ENCODE measurements at places on chromosomes 11 and 22.

DNA sequence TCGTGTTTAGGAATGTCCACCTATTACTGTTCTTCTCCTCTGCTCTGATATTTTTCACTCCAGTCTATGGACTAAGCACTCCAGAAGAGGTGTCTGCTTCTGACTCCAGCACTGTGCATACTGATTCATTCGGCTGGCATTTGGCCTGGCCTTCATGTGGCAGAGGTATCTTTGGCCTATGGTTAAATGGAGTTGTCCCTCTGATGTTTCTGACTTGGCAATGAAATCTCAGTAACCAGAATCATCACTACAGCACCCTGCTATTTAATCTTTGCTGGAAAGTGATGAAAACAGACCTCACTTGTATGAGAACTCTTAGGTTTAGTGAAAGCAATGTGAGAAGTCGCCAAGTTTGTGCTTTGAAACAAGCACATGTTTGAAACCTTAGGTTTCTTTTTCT is 155.2 kb downstream of the MAML2 start:
- no peak for DNase-seq

DNA sequence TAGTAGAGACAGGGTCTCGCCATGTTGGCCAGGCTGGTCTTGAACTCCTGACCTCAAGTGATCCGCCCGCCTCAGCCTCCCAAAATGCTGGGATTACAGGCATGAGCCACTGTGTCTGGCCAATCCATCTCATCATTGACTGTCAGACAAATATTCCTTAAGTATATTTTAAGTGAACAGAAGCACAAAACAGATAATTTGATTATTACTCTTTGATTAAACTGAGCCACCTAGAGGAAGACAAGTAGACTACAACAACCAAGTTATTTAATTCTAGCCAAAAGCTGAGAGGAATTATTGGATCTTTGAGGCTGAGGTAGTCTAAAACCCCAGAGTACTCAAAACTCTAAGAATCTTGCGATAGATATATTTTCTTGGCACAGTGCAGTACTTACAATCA is 1.2 kb downstream of the ACRV1 start:
- no peak for DNase-seq

GRCh38 chr11:70365544-70365927 is 32.8 kb upstream of the CTTN start:
- no peak for DNase-seq

- DNase-seq: no peak
Observed at GRCh38 chr11:79937676-79938334, 497.0 kb upstream of the TENM4 start.

- no peak for DNase-seq
Observed at GRCh38 chr11:36346562-36347383, 50.7 kb downstream of the PRR5L start.

DNA sequence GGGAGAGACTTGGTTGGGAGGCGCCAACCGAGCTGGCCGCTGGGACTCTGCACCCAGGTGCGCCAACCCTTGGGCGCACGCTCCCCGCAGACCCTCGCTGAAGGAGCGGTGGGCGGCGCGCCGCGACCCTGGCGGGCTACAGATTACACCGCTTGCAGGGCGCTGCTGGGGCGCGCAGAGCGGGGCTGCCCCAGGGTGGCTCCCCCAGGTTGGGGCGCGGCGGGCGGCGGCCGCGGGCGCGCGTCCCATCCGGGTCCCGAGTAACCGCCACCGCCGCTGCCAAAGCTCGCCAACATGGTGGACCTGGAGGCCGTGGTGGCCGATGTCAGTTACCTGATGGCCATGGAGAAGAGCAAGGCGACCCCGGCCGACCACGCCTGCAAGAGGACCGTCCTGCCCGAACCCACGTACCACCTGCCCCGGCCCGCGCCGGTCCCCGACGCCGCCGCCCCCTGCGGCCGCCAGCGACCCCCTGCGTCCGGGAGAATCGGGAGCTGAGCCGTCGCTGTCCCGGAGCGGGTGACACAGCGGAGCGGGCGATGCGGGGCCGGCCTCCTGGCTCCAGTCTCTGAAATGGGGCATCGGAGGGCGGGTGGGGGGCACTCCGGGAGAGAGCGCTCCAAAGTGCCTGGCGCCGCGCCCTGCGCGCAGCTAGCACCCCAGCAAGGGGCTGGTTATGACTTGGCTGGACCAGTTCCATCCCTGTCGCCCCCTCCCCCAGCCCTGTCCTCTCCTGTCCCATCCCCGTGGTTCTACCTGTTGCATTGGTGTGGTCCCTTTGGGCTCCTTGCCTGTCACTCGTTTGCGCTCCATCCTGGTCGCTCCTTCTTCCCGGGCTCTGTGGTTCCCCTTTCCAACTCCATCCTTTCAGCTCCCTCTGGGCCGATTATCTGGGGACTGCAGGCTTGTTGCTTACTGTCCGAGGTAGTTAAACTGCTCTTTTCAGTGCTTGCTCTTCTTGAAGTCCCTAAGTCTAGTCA is 143.3 kb upstream of the GRK3 start:
- DNase-seq: no peak

DNA sequence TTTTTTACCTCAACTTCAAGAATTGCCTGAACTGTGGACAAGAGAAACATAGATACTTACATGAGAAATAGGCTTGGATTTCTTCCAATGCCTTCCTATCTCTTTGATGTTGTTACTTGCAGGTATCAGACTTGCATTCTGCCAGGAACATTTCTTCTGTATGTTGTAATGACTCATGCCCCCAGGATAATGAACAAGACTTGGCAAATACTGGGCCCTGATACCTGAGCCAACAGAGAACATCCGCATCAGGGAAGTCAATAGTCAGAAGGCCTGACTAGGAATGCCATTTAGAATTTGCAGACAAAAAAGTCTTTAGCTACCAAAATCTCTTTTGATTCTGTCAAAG is 273.7 kb upstream of the KIRREL3 start:
- DNase-seq: no peak

- DNase-seq: no peak
Observed at GRCh38 chr11:17546240-17546639, 819 bp upstream of the OTOG start.

DNA sequence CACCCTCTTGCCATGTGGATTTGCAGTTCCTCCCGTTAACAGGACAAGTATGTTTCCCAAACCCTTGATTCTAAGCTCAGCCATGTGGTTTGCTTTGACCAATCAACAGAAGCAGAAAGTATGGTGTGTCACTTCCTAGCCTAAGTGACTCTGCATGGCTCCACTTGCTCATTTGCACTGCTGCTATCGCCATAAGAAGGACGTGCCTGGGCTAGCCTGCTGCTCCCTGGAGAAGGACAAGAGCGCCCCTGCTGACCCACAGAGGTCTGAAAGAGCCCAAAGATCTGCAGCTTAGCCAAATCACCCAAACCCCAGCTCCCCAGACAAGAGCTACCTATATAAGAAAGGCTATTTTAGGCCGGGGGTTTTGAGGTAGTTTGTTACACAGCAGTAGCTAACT is 18.0 kb downstream of the TBRG1 start:
- no peak for DNase-seq

Measured in esophagus squamous epithelium (tissue), 5 donors.